Mucosa of descending colon (tissue), 3 donors: ENCODE measurements at places on chromosomes 12 and 14.

DNA sequence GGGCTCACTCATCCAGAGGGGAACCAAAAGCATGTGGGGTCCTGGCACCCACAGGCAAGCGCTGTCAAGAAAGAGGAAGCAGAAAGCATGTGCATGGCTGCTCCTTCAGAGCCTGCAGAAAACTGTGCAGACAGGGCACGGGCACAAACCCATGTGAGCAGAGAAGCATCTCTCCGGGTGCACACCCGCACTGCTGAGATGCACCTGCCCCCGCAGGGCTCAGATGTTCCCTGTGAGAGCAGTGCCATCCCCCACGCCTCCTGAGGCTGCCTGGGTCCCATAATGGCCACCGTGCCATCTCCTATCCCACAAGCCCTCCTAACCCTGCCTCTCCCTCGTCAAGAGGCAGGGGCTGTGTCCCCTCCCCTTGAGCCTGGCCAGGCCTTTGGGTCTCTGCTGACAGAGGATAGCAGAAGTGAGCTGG is 32.3 kb upstream of the INF2 start:
- no peak for DNase-seq

GRCh38 chr14:37047996-37048395 is 124.4 kb downstream of the SLC25A21 start:
- no peak for DNase-seq

DNA sequence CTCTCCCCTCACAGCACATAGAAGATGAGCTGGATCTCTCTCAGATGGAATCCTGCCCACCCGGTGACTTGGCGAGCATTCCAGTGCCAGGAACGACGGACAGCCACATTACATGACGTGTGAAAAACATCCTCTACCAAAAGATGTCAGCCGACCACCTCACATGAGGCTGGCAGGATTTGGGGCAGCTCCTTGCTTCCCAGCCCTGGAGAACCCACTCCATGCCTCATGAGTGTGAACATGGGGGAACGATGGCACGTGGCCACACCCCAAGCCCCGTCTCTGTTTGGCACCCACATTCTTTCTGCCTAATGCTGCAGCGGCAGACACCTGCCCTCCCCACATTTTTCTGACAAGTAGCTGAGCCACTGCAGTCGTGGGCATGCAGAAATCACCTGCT is 202.5 kb downstream of the CALM1 start:
- DNase-seq: no peak

- peak; percentile 54 for DNase-seq
These were observed 5.3 kb downstream of the EXOC3L4 start for GRCh38 chr14:103099733-103100280.
